ENCODE measurements at places on chromosomes 5 and 9.

DNA sequence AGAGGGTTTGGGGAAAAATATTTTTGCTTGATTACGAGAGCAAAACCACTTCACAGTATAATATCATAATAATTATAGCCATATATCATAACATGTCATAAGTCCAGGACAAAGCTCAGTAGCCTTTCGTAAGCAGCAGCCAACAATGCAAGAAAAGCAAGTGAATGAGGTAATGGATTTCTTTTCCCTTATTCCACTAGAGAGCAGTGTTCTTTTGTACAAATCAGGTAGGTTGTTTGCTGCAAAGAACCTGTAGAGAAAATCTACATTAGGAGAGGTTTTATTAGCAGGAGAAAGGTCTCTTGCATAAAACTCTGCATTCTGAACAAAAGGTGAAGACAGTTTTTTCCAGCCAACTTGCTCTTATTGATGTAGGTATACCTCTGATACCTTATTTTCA lies 1033.4 kb downstream of the TLE4 start:
- DNase-seq = peak; percentile 12

DNA sequence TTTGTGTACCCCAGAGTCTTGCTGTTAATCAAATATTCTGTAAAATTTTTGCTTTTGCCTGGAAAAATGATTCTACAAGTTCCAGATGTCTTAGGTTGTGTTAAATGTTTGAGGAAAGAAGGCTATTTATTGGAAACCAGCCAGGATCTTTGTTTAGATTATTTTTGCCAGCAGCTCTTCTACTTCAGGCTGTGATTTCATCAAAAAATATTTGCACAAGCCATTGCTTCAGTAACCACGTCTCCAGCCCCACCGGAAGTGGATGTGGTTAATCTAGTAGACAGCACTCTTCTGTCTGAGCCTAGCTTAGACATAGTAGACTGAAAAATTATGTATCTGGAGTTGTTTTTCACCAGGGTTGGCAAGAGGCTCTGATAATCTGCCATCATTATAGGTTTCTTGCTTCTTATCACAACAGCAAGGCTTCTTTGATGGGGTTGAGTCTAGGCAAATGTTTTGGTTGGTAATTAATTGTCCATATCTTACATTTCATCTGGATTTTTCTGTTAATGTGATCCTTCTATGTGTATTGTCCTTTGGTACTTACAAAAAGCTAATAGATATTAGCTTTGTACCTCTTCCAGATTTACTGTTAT lies 17.1 kb downstream of the KCTD16 start:
- DNase-seq = peak; percentile 97

- no peak for DNase-seq
Observed at GRCh38 chr9:70789086-70789485, 332.3 kb downstream of the TRPM3 start.

DNA sequence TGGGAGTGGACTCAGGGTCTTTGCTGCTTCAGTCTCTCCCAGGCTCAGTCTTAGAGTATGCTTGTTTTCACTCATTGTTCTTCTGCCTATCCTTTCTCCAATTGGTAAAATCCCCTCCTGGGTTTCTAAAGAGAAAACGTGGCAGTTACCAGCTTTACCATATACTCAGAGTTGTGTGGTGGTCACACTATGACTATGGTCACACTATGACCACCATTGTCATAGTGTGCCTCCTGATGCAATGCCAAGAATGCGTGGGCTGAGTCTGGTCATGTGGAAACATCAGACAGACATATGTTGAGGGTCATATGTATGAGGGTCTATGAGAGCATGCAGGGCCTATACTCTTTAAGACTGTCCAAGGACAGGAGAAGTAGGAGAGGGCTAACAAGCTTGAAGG lies 326.5 kb upstream of the PRR16 start:
- DNase-seq = no peak

DNA sequence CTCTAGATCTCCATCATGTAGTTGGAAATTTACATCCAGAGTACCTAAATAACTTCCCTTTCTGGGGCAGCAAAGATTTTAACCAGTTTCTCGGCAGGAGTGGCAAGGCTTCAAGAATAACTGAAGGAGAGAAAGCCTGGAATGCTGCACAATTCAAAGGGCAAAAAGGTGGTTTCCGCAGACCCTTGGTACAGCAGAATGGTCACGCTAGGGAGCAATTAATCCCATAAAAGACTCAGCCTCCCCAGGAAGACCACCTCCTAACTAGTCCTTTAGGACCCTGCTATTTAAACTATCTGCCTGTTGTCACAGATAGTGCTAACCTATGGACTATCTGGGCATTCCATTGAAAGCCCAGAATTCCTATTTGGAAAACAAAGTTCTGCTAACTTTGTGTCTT lies 3.6 kb downstream of the HTR1A start:
- DNase-seq = no peak

- DNase-seq = no peak
Observed at GRCh38 chr9:108727580-108728111, 128.1 kb downstream of the ACTL7B start.
